ENCODE measurements at places on chromosomes 5 and 9.

GRCh38 chr9:124066783-124067577 is 55.4 kb downstream of the LHX2 start:
- DNase-seq = no peak

GRCh38 chr5:138289296-138289695 is 14.9 kb upstream of the GFRA3 start:
- no peak for DNase-seq

- DNase-seq = no peak
Observed at GRCh38 chr5:137563646-137564397, 64.7 kb upstream of the SPOCK1 start.

GRCh38 chr5:76180814-76181805 is 97.9 kb downstream of the SV2C start:
- no peak for DNase-seq

DNA sequence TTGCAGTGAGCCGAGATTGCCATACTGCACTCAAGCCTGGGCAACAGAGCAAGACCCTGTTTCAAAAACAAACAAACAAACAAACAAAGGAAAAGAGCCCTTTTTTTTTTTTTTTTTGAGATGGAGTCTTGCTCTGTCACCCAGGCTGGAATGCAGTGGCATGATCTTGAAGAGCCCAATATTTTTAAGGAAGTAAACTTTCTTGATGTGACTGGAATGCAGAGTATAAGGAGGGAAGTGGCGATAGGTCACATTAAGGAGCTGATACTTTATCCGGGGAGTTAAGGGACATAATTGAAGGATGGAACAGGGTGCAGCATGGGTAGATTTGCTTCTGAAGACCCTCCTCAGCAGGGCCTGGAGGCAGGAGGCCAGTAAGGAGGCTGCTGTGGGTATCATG is 13.0 kb downstream of the NAIF1 start:
- DNase-seq = no peak

GRCh38 chr9:131238402-131239021 is 37.8 kb downstream of the FAM78A start:
- no peak for DNase-seq

DNA sequence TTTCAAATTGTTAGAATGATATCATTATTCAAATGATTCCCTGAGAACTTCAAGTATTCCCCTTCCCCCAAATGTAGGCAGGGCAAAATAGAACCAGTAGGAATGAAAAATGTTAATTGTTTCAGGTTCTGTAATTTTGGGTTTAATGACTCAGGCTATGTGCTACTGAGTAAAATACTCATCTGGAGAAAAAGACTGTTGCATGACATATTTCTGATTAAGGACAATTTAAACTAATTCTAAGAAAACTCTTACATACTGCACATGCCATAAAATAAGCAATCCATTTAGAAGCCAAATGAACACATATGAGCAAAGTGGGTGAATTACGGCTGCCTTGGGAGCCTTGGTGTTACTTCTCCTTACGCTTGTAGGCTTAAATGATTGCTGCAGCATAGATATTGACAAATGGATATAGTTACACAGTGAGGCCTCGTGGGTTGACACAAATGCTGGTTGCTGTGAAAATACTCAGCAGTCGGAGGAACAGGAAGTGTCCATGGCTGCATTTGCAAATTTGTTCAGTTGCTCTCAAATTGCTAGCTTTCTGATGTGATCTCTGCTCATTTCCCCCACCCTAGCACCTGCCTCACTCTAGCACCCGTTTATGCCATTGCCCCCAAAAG is 174.9 kb upstream of the DMAC1 start:
- DNase-seq = no peak

DNA sequence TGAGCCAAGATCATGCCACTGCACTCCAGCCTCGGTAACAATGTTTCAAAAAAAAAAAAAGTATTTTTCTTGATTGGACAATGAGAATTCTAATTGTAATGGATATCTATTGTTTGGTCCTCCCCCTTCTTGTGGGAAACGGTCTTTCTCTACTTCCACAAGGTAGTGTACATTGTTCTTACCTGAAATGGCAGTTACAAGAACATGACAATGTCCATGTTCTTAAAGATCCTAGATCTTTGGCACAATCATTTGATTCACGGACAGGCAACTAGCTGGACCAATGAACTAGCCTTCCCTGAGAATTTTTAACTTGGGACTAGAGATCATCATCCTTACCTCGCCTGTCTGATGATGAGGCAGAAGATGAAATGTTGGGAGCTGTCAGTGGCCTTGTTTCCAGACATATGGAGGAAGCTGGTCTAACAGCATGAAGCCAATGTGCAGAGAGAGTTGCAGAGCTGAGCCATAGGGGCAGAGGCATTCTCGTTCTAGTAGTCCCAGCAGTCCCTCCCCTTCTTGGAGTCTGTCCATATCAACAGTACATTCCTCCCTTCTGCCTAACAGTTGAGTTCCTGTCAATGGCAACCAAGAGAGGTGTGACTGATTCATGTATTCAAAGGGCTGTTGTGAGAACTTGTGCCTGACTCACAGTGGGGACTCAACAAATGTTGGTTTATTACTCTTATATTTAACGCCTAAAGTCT is 2.1 kb upstream of the MARCHF6 start:
- no peak for DNase-seq

- DNase-seq = no peak
Observed at GRCh38 chr9:77856615-77857014, 175.0 kb downstream of the GNAQ start.
